ENCODE measurements at places on chromosomes 7 and 10.

- DNase-seq = no peak
Observed at GRCh38 chr7:16960337-16960965, 78.7 kb upstream of the AGR3 start.

- DNase-seq = no peak
Observed at GRCh38 chr7:66768865-66769832, 28.6 kb downstream of the RABGEF1 start.

DNA sequence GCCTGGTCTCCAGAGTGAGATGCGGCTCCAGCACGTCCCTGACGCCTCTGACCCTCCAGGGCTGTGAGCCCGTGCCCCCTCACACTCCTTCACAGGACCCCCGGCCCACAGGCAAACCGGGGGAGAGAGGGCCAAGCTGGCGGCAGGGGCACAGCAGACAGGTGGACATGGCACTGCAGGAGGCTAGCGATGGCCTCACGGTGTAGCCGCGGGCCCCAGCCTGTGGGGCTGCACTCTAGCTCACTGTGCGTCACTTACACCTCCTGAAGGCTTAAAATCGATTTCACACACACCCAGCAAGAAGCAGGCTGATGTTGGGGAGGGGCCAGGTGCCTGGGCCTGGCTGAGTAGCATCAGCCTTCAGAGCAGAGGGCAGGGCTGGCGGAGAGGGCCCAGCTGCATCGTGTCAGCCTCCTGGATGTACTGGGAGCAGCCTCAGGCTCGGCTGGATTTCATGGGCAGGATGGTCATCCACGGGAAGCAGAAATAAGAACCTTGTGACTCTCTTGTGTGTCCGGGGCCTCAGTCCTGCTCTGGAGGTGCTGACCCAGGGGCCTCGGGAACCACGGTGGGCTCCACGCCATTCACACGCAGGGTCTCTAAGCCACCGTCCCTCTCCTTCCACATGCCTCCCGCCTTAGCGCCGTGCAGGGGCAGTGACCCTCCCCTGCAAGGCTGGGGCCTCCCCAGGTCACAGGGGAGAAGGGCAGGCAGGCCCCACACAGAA is 19.4 kb upstream of the KNDC1 start:
- DNase-seq = no peak

DNA sequence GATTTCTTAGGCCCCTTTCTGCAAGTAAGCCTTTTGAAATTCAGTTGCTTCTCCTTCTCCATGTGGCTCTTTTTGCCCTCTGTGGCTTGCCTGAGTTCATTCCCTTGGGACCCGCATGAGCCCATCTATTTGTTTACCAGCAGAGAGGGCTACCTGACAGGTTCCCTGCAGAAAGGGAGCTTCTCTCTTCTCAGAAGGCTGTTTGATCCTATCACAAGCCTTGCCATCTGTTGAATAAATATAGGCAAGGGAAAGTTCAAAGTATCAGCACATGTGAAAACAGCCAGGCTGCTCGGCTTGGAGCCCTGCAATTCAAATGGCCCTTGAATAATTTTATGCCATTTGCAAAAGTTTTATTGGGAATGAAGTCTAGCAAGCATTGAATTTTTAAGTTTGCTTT is 720.2 kb upstream of the FZD8 start:
- DNase-seq = no peak

- DNase-seq = no peak
Observed at GRCh38 chr7:3156508-3156907, 112.8 kb upstream of the CARD11 start.

GRCh38 chr7:143900230-143900766 is 1.7 kb downstream of the TCAF1 start:
- DNase-seq = no peak

GRCh38 chr10:31873724-31874123 is 54.9 kb downstream of the ARHGAP12 start:
- no peak for DNase-seq

DNA sequence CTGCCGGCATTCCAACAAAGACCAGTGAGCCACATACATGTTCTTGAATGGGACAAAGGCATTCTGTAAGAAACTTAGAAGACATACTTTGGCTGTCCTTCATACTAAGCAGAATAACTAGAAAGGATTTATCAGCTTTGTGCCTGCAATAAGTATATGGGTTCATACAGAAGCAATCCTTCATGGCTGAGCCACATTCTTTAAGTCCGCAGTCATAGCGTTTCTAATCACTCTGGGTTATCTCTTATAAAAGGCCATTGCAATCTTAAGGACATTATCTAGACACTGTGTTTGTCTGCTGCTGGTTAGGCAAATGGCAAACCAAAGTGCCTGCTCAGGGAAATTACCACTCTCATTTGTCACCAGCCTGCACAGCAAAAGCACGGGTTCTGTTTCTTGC is 488.4 kb downstream of the ACTR3B start:
- no peak for DNase-seq

DNA sequence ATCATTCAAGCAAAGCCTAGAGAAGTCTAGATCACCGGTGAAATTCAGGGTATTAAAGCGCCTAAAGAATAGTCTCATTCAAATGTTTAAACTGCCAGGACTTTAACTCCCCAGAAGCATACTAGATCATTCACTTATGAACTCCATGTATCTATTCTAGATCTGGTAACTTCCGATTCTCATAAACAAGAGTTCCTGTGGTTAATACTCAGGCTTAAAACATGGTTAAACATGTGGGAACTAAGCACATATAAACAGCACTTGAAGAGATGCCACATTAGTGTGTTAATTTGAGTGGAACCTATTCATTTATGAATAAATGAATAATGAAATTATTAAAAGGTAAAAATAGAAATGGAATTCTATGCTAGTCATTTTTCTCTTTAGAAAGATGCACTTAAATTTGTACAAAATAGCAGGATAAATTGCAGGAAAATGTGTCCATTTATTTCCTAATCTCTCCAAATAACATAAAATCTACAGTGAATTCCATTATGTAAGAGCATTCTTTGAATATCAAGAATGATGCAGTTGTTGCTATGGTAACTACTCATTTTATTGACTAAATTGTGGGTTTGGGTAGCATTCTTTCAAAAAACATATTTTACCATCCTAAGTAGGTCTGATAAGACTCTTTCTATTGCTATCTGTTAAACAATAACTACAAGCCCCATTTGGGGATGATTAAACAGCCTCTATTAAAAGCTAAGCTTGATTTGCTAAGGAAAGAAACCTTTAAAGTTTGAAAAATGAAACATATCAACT is 147.6 kb upstream of the TMEM168 start:
- peak; percentile 3 for DNase-seq

DNA sequence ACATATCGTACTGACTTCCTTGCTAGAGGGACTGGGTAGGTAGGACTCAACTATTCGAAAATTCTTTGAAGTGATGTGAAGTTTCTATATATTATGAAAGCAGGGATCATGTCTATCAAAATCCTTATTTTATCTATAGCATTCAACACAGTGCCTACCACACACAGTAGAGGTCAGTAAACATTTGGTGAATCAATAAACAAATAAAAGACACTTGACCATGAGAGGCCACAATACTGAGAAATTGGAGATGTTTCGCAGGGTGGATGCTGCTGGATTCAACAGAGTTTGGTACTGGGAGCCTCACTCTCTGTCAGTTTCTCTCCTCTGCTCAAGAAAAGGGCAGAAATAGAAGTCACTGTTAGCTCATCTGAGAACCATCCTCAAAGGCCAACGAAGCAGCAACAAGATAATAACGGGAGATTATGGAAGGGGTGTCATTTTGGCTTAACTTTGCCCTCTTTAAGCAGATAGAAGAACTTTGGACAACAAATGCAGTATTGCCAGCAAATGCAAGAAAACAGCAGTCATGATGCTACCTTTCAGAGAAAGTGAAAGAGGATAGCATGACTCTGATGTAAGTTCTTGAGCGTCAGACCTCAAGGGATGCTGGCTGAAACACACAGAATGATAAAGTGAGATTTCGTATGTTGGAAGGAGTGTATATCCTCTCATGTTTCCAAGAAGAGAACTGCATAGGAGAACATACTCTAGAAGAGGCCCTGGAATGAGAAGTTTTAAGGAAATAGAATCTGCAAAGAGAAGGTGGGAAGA is 107.6 kb downstream of the SEMA3E start:
- DNase-seq = no peak
